ENCODE measurements at places on chromosomes 12 and 14.

GRCh38 chr12:121634836-121635235 is 8.5 kb downstream of the ORAI1 start:
- no peak for DNase-seq

DNA sequence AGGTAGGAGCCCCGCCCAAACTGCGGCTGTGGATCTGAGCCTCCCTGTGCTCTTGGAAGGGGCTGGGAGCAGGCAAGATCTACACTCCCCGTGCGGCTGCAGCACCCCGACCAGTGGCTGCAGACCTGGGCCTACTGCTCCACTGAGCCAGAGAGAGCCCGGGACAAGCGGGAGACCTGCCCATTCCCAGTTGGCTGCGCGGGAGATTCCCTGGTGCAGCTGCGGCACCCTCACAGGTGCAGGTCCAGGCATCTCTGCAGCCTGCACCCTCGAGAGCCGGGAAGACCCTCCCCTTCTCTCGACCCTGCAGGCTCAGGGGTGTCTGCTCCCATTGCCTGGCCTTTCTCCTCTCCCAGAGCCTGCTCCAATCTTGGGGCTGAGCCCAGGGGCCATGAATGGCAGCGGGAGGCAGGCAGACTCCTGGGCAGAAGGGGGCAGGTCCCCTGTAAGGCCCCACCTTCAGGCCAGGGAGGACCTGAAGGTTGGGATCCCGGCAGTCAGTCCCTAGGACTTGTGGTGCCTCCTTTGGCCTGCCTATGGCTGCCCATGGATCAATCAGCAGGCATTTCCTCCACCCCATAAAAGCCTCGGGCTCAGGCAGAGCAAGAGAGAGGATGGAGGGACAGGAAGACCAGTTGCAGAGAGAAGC is 8.8 kb upstream of the A2M start:
- no peak for DNase-seq

DNA sequence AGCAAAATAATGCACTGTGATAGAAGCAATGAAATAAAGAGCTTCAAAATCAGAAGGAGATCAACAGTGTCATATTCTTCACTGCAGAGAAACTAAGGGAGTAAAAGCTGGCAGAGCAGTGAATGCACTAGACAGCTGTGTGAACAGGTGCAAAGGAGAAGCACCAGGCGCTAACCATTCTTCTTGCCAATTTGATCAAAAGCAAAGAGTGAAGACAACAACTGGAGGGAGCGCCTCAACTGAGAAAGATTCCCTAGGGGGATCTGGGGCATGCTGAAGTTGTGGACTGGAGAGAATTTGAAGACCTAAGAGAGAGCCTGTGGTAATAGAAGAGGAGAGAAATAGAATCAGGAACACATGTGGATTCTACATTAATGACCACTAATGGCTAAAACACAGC is 50.4 kb upstream of the OVCH1 start:
- DNase-seq: no peak

DNA sequence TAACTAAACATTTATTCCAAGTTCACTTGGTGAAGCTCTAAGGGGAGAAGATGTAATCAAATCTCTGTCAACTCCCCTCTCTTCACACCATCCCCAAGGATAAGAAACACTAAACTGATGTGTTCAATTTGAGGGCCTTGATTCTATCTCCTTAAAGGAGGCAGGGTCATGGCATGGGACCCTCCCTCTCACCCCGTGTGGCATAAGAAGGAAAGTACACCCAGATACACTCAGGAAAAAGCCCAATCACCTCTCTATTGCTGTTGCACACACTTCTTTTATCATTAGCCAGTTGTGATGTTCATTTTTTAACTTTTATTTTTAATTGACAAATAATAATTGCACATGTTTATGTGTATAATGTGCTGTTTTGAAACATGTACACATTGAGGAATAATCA is 35.1 kb downstream of the WASHC3 start:
- no peak for DNase-seq

DNA sequence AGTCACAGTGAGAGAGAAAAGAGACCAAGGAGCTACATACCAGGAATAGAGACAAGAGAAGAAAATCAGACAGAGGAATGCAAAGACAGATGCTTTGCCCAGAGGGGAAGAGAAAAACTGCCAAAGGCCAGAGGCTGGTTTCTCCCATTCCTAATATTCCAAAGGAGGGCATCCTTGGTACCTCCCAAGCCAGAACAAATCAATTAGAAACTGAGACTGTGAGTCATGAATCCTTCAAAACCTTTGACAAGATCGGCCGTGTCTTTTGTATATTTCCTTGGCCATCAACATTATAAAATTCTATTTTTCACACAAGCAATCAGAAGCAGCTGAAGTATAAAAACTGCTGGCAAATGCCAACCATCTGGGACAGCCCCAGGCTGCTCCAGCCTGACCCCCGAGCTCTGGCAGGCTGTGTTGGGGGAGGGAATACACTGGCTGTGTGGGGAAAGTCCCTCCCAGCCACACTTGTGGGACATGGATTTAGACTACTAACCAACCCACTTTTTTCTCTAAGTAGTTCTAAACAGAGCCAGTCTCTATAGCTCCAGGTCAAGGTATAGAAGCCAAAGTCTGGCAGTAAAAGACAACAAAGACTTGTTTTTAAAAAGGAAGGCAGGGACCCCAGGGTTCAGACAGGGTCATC is 13.7 kb downstream of the POMT2 start:
- no peak for DNase-seq

DNA sequence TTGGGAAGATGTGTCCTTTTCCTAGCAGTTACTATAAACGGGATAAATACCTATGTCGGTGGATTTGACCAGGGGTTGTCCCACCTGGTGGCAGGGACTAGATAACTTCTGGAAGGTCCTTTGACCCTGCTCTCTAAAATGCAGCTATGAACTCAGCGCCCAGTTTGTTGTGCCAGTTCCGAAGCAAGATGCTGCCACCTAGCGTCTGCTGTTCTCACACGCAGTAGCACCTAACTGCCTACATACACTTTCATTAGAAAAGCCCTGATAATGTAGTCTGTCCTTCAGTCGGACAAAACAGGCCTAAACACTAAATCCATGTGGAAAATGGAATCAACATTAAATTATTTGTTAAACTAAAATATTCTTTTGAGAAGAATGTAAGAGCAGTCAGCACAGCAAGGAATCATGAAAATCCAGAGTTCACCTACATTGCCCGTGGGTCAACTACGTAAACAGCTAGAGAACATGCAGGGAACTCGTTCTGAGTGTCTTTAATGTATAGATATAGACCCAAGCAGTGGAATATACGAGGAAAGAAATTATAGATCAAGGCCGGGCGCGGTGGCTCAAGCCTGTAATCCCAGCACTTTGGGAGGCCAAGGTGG is 51.1 kb upstream of the CRACR2A start:
- DNase-seq: peak; percentile 72

- no peak for DNase-seq
Observed at GRCh38 chr12:57460468-57460784, 841 bp downstream of the GLI1 start.

- no peak for DNase-seq
Observed at GRCh38 chr12:26767116-26767515, 65.9 kb downstream of the ITPR2 start.

GRCh38 chr12:98750511-98750910 is 105.4 kb downstream of the APAF1 start:
- DNase-seq: no peak

GRCh38 chr12:12427568-12427967 is 70.7 kb downstream of the BORCS5 start:
- DNase-seq: no peak

GRCh38 chr12:92404921-92405320 is 259.3 kb upstream of the BTG1 start:
- peak; percentile 6 for DNase-seq

- no peak for DNase-seq
Observed at GRCh38 chr12:108967869-108968540, 52.9 kb downstream of the SVOP start.

DNA sequence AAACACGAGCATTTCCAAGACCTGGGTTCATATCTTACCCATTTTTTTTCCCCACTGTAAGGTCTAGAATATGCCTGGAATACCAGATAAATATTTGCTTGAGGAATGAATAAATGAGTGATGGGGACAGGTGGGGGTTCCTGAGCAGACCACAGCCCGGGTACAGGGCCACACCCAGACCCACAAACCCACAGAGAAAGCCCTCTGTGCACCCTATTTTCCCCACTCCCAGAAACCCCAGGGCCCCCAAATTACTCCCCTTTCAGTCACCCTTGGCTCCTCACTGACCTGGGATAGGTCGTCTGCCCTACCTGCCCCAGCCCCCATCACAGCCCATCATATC is 66.5 kb upstream of the DDX11 start:
- no peak for DNase-seq

Measured in CD4-positive, alpha-beta T cell treated with Interleukin-21 for 1 hour (primary cell).